ENCODE measurements at places on chromosomes 16 and 17.

GRCh38 chr17:52024300-52024870 lies 134.1 kb downstream of the CA10 start:
- DNase-seq, result no peak

- no peak for DNase-seq
These were observed 41.7 kb downstream of the PIK3R5 start for GRCh38 chr17:8923762-8924161.

DNA sequence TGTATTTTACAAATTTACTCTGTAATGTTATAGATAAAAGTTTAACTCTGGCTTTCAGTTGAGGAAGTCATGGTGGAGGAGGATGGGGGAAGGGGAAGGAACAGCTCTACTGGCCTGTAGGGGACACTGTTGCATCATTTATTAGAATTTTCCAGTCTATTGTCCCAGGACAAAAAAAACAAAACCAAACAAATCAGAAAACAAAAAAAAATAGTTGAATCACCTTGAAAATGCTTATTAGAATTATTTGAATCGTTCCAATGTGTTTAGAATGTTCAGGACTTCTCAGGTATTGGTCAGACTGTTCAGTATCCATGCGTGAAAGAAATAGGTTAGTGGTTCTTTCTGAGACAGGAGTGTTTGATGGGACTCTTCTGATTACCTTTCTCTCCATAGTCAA lies 242.0 kb downstream of the FTO start:
- DNase-seq, result no peak

DNA sequence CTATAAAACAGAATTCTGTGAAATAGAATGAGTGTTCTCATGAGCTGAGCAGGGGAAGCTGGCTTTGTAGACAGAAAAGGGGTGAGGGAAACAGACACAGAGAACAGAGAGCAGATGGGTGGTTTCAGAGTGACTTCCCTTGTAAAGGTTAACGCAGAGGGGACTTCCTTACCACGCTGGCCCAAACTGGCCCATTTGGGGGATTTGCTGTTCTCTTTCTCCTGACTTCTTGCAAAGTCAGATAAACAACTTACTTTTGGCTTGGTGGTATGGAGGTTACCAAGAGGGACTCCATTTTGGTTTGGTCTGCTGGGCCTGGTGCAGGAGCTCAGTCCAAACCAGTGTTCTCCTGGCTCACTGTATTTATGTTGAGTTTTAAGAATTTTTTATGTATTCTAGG lies 48.4 kb downstream of the SEC14L1 start:
- peak; percentile 44 for DNase-seq

GRCh38 chr17:76182016-76182764 lies 41.1 kb upstream of the FOXJ1 start:
- peak; percentile 95 for DNase-seq

DNA sequence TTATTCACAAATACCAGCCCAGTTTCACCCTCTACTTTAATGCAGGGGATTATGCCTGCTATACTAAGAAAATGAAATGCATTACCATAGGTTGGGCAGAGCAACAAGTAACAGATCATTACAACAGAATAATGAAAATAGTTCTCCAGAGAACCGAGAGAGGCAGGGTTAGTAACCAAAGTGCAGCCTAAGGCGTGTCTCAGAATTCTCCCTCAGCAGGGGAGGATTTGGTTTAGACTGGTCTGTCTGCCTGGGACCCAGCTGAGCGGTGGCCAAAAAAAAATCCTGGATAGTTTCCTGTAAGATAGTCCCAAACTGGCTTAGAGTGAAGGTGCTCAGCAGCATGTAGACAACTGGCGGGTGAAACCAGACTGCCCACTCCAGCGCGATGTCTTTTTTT lies 30.8 kb upstream of the ADCY7 start:
- DNase-seq, result no peak

- peak; percentile 52 for DNase-seq
These were observed 781 bp downstream of the ARHGDIA start for GRCh38 chr17:81870131-81870980.

GRCh38 chr16:87611456-87611855 lies 9.1 kb downstream of the JPH3 start:
- no peak for DNase-seq

- no peak for DNase-seq
These were observed 26.9 kb upstream of the FAM20A start for GRCh38 chr17:68627956-68628575.

Data from activated CD4-positive, CD25-positive, alpha-beta regulatory T cell treated with anti-CD3 and anti-CD28 coated beads, Interleukin-2, amount 50 U/mL, for 72 hours (primary cell).